Skeletal muscle cell (primary cell): ENCODE measurements at places on chromosomes 6 and 20.
A peak's percentile ranks its signal among the peaks of the same experiment; 100 is the strongest.

- DNase-seq: peak; percentile 71
Measured at GRCh38 chr20:50027611-50028105, 44.9 kb downstream of the SNAI1 start.

GRCh38 chr6:11712760-11713159 lies 65.8 kb downstream of the ADTRP start:
- no peak for DNase-seq

- DNase-seq: no peak
Measured at GRCh38 chr6:23518294-23518693, 607.7 kb upstream of the NRSN1 start.

- DNase-seq: no peak
Measured at GRCh38 chr6:164243949-164244348, 829.4 kb downstream of the QKI start.

DNA sequence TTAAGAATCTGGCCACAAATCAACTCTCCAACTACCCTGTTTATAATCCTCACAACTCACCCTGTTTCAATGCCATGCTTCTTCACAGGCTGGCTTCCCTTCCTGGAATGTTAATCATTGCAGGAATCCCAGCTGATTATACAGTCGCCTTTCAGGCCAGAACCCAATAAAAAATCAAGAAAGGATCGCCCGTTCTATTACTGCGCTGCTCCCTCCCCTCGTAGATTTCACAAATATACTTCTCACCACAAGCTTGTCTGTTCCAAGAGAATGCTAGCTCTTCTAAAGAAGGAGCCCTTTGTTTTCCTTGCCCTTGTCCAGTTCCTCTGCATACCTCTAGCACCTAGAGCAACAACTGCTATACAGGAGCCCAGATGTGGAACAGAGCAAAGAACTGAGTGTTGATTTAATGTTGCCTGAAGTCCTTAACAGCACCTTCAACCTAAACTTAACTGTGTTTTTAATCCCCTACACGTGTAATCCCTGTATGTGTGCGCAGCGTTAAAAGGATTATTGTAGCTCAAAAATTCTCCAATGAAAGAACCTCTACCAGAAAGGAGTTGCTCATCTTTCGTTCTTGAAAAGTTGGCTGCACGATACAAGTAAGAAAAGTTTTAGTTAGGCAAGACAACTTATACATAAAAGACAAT lies 988 bp downstream of the ECHDC1 start:
- DNase-seq: peak; percentile 17

DNA sequence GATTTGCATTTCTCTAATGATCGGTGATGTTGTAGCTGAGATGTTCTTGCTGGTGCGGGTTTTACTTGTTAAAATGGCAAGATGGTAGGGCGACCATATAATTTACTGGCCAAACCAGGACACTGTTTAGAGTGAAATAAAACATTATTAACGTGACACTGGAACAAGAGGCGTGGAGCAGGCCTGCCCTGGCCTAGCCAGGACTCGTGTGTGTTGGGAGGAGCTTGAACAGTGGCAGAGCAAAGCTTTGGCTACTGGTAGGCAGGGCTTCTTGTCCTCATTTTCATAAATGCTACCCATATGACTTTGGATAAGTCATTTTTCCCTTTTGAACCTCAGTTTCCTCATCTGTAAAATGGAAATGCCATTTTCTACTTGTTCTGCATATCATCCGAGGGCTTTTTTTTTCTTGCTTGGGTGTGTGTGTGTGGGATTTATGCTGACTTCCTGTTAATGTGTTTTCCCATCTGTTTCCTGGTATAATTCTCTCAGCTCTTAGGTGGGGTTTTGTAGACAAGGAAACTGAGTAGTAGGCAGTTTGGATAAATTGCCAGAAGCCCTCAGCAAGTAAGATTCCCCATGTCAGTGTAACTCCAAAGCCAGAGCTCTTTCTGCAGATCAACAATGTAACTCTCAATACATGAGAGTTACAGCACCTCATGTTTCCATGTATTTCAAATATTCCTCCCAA lies 81.7 kb downstream of the TOX2 start:
- DNase-seq: no peak

GRCh38 chr6:160634706-160635105 lies 29.4 kb downstream of the LPA start:
- no peak for DNase-seq

DNA sequence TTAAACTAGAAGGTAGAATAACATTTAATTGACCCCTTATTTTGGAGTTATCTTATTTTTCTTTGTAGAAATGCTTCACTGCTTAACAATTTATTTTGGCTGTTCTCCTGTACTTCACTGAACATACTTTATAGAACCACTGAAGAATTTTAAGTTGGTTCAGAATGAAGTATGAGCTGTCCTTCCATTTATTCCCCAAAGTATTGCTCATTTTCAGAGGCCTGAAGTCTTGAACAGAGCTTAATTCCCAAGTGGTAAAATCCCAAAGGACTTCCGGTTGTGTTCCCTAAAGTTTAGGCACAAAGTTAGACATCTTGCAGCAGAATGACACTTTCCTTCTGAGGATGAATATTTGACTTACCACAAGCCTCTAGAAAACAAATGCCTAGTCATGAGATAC lies 233.3 kb downstream of the TINAG start:
- DNase-seq: no peak

DNA sequence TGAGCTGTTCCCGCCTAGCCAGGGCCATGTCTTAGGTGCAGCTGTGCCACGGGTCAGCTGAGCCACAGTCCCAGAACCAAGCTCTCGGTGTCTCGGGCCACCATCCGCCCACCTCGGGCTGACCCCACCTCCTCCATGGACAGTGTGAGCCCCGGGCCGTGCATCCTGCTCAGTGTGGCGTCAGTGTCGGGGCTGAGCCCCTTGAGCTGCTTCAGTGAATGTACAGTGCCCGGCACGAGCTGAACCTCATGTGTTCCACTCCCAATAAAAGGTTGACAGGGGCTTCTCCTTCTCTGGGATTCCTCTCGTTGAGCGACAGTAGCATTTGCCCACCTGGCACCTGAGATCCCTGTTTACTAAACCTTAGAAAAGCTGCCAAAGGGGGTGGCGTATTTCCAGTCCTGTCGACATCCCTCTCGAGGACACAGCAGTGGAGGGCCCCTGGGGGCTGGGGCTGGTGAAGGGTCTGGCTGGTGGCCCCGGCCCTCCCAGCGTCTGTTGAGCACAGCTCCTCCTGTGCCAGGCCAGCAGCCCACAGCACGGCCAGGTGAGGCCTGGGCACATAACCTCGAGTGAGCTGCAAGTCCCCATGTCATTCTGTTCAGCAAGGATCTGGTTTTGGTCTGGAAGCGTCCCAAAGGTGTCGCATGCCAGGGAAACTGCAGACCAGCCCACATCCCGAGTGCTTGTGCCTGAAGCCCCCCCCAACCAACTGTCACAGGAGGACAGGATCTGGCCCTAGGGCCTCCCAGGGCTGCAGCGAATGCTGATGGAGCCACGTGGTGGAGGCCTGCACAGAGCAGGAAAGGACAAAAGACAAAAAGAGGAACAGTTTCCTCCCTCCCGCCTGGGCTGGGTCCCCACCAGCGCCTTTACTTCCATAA lies 21.2 kb upstream of the PYGB start:
- no peak for DNase-seq

GRCh38 chr20:20713244-20713765 lies 861 bp upstream of the RALGAPA2 start:
- DNase-seq: no peak

DNA sequence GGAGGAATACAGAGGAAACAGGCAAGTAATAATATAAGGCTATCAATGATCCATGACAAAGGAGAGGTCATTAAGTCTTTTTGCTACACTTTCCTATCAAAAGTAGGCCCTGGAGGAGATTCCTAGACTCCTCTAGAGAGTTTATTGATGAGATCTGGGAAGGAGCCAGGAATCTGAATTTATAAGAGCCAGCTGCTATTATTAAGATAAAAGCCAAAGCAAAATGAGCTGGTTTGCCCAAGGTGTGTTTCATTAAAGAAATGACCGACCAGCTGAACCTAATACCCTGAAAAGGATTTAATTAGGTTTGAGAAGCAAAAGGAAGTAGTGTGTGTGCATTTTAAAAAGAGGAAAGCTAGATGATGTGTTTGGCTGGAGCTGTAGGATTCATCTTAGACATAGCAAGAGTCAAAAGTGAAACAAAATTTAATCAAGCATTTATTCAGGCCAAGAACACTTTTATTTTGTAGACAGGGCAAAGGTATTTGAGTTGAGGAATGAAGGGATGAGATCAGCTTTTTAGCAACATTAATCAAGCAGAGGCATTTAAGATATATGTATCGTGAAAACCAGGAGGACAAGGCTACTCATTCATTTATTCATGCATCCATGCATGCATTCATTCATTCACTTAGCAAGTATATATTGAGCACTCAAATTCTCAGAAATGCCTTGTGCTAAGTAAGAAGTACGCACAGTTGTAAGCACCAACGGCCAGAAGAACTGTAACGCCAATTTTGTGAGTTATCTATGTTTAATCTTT lies 43.5 kb upstream of the SCAF8 start:
- no peak for DNase-seq

DNA sequence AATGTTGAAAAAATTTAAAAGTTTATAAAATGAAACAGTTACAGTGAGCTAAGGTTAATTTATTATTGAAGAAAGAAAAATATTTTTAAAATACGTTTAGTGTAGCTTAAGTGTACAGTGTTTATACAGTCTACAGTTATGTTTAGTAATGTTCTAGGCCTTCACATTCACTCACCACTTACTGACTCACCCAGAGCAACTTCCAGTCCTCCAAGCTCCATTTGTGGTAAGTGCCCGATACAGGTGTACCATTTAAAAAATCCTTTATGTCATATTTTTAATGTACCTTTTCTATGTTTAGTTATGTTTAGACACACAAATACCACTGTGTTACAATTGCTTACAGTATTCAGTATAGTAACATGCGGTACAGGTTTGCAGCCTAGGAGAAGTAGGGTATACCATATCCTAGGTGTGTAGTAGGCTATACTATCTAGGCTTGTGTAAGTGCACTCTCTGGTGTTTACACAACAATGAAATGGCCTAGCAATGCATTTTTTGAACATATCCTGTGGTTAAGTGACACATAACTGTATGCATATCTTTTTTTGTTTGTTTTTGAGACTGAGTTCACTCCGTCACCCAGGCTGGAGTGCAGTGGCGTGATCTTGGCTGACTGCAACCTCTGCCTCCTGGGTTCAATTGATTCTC lies 26.3 kb downstream of the FLRT3 start:
- DNase-seq: no peak

GRCh38 chr20:46509523-46509922 lies 3.8 kb downstream of the ZNF334 start:
- no peak for DNase-seq

- no peak for DNase-seq
Measured at GRCh38 chr6:146857980-146858347, 259.2 kb downstream of the ADGB start.

DNA sequence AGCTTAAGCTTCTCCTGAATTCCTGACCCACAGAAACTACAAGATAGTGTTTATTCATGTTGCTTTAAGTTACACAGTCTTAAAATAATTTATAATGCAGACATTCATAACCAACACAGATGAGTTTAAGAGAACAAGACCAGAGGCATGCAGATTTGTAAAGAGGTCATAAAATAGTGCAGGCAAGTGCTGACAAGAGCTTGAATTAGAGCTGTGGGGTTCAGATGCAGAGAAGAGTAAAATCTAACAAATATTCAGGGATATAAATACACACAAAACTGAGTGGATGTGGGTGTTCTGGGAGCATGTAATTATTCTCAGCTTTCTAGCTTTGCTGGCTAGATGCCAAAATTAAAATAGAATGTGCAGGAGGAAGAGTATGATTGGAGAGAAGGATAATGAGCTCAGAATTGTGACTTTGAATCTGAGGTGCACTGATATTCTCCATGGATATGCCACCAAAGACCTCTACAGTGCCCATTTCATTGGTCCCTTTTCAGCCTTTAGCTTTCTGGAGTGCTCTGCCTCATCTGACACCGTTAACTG lies 291.9 kb upstream of the SGK1 start:
- DNase-seq: no peak

- DNase-seq: no peak
Measured at GRCh38 chr6:124822204-124822613, 140.0 kb upstream of the RNF217 start.

- no peak for DNase-seq
Measured at GRCh38 chr6:53671111-53671510, 5.6 kb upstream of the KLHL31 start.

DNA sequence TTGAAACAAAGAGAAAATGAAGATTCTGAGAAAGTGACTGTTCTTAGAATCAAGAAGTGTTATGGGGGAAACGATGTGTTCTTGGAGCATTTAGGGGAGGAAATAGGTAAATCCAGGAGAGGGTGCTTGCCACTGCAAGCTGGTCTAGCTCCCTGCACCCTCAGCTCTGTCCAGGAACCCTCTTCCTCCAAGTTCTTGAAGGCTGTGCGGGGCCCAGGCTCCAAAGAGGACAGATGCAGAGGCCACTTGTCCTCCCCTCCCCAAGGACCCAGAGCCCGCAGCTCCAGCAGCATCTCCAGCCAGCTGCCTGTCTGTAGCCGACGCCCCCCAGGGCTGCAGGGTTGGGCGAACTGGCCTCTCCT lies 87.9 kb downstream of the CDC5L start:
- no peak for DNase-seq

DNA sequence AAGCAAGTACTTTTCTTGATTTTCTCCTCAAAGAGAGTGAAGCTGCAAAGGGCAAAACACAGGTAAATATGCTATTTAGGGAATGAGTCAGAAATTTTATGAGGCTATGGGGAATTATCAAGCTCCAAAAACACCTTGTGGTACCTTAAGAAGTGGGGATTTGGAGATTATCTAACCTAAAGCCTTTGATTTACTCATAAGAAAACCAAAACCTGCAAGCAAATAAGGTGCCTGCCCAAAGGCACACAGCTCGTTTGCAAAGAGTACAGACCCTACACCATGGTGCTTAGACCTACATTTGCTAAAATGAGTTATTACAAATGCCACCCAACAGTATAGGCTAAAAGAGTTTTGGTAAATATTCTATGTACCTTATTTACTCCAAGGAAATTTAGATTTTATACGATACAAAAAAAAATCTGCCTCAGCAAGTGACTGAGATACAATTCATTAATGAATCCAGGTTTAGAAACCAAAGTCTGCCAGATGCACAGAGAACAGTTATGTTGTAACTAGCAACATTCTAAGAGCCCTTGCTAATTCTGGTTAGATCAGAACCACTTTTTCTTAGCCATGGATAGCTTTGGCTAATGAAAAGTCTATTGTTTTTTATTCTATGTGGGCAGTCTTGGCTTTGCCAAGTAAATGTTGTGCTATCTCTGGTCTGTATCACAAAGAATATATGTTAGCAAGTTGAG lies 101.5 kb downstream of the KHDC1L start:
- no peak for DNase-seq

- no peak for DNase-seq
Measured at GRCh38 chr6:52554684-52555280, 22.1 kb downstream of the TRAM2 start.

DNA sequence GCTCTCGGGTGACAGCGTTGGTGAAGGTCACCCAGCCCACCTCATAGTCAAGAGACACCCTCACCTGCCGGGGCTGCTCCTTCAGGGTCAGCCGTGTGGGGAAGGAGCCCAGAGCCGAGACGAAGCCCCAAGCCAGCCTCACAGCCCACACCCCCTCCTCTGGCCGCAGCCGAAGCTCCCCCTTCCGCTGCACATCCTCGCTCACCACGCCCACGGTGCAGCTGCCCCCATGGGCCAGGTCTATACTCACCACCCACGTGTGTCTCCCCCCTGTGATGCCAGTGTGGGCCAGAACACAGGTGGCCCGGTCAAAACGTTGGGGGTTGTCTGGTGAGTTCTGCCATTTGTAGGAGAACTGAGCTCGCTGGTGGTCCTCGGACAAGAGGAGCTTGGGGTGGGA lies 7.0 kb downstream of the TRIM10 start:
- DNase-seq: no peak

GRCh38 chr20:58129721-58130151 lies 98.7 kb downstream of the ANKRD60 start:
- DNase-seq: no peak
